Skeletal muscle cell (primary cell): ENCODE measurements at places on chromosomes 1 and 21.

DNA sequence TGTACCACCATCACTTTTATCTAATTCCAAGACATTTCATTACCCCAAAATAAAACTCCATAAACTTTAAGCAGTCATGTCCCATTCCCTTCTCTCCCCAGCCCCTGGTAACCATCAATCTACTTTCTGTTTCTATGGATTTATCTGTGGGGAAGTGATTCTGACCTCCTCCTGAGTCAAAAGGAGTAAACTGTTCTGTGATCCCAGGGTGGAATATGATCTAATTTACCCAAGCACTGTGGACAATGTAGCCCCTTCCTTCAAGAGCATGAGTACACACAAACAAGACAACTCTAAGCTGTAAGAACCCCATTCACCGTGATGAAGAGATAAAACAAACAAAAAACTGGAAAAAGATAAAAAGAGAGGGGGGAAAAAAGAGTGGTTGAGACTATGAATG lies 77.9 kb downstream of the PLPP3 start:
- DNase-seq, result no peak

GRCh38 chr1:60101516-60101915 lies 27.9 kb upstream of the C1orf87 start:
- DNase-seq, result no peak

DNA sequence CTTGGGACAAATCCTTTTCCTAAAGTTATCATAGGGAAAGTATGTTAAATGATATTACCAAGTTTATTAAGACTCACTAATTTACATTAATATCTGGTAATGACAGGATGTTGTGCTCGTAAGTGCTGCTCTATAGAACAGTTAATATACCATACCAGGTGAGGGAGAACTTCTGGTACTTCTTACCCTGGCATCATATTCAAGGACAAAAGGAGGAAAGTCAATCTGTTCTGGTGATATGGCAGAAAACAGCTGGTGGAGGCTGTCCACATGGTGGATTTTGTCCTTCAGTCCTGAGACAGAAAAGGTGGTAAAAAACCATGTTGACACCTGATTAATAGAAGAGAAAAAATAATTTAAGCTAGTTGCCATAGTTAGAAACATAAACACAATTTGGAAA lies 51.6 kb downstream of the GDAP2 start:
- no peak for DNase-seq

- DNase-seq, result no peak
These were observed 6.7 kb downstream of the IGSF8 start for GRCh38 chr1:160091666-160092223.

DNA sequence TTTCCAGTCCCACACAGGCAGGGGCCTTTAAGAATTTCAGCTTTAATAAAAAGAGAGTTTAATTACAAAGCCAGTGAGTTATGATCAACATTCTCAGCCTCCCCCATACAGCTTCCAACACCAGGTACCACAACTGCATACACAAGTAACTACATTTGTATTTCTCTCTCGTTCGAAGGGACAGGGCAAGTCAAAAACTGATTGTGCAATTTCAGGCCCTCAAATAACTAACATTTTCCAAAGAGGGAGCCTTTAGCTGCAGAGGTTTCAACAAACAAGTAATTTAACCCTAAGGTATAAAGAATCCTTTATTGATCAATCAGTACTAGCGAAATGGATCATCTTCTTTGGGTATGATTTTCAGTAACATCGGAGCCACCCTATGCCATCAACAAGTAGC lies 142.4 kb downstream of the ZNF281 start:
- no peak for DNase-seq

DNA sequence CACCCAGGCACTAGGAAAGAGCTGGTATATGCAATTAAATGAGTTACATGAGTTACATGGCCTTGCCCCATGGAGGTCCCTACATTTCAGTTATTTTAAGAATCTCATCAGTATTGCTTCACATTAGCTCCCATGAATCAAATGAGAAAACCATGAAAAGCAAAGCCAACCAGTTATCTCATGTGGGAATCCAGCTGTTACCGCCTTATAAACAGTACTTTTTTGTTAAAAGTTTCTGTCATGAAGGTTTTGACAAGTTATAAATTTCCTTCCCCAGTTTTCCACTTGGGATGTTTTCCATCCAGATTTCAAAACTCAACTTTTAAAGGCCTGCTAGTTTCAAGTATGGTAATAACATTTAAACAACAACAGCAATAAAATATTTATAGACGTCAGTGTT lies 544.8 kb downstream of the NUF2 start:
- no peak for DNase-seq

- DNase-seq, result no peak
These were observed 227.1 kb downstream of the DUSP10 start for GRCh38 chr1:221514806-221515205.

DNA sequence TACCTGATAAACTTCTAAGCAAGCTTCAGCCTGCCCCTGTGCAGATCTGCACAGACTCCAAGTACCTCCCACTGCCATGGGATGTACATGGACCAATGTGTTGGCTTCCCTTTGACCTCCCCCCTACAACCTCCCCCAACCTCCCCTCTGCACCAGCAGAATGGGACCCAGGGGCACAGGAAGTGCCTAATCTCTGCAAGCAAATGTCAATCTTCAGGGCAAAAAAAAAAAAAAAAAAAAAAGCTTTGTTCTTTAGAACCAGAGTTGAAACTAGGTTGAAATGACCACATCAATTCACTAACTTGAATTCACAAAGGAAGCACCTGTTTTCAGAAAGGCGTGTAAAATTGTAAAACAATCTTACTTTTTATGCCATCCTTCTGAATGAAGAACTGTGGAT lies 53.9 kb upstream of the TIAM1 start:
- DNase-seq, result no peak

- no peak for DNase-seq
These were observed 116.1 kb upstream of the LMO4 start for GRCh38 chr1:87212431-87213134.
